ENCODE measurements at places on chromosomes 1 and 21. TPM values are rescaled to one million over a fixed set of nuclear protein-coding genes. Genes with fewer than 3 reads are reported as not detected.

The IGSF3 gene
- polyA plus RNA-seq: 7.6 TPM

The ADGRL4 gene
- polyA plus RNA-seq: not detected

The PODN gene
- not detected for polyA plus RNA-seq

The SDE2 gene
- 4.7 TPM for polyA plus RNA-seq

The SYCP1 gene
- not detected for polyA plus RNA-seq

The OR2G6 gene
- not detected for polyA plus RNA-seq

The UBL4B gene
- polyA plus RNA-seq: not detected

Measured in foreskin keratinocyte (primary cell).